ENCODE measurements at places on chromosomes 13 and 19.

DNA sequence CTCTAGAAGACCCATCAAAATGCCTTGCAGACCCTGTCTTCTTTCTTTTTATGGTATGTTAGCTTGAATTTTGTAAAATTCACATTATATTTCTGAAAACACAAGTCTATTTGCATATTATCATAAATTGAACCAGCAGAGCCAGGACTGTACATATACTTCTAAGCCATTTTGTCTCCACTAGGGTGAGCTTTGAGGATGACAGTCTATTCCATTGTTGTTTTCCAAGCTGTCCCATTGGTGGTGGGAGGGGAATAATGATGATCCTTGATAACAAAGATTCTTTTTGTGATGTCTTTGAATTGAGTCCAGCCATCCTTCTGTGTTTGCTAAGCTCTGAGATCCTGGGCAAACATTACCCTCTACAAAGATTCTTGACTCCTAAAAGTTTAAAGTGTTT, 359.3 kb upstream of the PCDH20 start:
- no peak for DNase-seq

DNA sequence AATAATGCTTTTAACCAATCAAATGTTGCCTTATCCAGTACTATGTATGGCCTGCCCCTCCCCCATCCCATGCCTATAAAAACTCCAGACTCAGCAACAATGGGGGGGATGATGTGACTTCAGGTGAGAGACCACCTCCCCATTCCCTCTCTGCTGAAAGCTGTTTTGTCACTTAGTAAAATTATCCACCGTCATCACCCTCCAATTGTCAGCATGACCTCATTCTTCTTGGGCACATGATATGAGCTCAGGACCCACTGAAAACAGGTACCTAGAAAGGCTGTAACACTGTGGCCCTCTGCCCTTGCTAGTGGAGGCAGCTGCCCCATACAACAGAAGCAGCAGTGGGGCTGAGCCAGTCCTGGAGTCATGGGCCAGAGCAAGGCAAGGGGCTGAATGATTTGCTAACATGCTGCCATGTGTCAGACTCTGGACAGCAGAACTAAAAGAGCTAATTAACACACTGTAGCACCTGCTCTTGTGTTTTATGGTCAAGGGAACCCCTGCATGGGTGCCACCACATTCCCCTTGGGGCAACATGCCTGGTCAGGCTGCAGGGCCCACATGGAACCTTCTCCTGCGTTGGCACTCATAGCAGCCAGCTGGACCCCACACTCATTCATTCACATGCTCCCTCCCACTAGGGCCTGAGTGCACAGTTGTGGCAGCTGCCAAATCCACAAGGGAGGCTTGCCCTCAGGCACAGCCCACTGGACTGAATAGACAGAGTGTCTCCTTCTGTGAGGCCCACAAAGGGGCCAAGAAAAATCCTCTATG, 722.2 kb upstream of the PCDH20 start:
- DNase-seq: no peak

- DNase-seq: no peak
Observed at GRCh38 chr13:29993196-29993595, 142.8 kb upstream of the UBL3 start.

- DNase-seq: no peak
Observed at GRCh38 chr19:39826311-39826945, 7.5 kb downstream of the DYRK1B start.

GRCh38 chr13:20400774-20401173, 124.9 kb downstream of the CRYL1 start:
- DNase-seq: peak; percentile 52

DNA sequence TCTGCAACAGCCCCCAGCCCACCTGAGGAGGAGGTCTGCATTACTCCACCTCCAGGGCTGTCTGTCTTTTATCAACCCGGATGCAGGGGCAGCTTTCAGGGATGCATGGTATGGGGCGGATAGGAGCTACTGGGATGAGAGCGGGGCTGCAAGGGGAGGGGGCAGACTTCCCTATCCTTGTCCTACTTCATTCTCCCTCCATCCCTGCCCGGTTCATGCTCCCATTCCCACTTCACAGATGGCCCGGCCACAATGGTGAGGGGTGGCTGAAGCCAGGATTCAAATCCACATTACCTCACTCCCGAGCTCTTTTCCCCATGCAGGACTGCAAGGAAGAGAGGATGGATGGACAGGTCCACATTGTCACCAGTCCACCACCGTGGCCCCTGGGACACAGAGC, 40.5 kb upstream of the VSTM2B start:
- no peak for DNase-seq

DNA sequence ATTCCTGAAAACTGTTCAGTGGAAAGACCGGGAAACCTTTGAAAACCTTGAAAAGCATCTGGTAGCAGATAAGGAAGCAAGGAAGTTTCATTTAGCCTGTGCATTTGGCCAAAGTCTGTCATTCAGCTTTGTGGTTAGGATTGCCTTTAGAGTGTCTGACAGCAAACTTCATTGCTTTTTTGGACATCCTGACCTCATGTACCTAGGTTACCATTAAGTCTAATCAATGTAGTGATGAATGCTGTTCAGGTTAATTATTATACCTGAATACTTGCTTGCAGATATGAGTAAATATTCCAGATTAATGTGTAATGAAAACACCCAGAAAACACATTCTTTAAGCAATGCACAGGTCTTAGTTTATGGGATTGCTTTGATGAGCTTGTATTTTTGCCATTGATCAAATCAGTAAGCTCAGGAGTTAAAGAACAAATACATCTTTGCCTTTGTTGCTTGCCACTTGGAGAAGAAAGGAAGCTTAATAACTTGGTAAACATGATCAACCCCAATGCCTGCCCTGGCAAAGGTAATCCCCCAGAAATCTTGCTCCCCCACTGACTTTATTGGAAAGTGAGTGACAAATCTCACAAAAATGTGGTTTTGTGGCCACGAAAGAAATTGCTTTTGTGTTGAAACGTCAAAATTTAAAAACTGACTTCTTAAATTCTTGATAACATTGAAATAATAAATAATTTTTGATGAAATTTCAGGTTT, 87.4 kb downstream of the SLC15A1 start:
- DNase-seq: no peak

DNA sequence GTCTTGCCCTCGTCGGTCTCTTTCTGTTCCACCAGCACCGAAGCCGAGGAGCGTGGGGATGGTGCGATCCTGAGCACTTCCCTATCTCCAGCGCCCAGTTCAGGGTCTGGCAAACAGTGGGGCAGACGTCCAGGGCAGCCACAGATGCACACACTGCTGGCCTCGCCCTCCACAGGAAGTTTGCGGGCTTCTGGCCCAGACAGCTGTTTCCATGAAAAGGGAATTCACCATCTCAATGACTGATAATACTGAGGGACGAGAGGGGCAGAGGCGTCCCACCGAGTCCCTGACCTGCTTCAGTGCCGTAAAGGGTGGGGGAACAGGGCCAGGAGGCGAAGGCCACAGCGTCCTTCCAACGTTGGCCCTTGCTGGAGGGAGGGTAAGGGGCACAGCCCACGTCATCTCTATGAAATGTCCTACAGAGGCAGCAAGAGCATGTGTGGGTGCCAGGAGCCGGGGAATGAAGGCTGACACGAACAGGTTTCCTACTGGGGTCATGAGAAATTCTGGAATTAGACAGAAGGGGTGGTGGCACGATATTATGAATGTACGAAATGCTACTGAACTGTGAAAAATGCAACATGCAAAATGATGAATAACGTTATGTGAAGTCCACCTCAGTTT, 19.5 kb downstream of the SHC2 start:
- DNase-seq: peak; percentile 18

DNA sequence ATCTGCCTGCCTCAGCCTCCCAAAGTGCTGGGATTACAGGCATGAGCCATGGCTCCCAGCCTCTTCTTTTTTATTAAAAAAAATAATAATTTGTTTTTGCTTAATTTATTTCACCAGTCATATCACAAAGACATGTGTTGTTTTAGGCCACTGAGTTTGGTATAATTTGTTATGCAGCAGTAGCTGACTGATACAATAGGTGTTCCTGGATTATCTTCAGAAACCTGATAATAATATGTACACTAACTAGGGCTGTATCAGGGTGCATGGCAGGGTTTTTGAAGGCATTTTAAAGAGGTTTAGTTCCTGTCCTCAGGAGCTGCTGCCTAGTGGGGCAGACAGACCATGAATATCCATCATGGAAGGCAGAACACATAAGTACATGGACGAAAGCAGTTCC, 9.5 kb upstream of the CSNK1G2 start:
- DNase-seq: no peak

DNA sequence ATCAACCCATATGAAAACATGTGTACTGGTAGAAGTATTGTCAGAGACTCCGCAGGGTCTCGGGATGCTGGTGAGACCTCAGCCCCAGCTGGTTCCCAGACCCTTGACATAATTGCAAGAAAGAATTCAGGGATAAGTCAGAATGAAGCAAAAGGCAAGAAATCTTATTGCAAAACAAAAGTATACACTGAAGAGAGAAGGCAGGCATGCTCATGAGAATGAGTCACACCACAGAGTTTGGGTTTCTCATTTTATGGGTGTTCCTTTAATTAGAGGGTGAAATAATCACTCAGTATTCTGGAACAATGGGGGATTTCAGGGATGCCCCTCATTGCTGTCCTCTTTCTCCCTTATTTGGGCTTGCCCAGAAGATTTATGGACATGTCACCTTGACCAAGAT, 1423.8 kb upstream of the MIR17HG start:
- DNase-seq: peak; percentile 3

- DNase-seq: no peak
Observed at GRCh38 chr13:25118378-25118905, 22.5 kb downstream of the PABPC3 start.
